ENCODE measurements at places on chromosomes 1 and 21.
A peak's percentile ranks its signal among the peaks of the same experiment; 100 is the strongest.

DNA sequence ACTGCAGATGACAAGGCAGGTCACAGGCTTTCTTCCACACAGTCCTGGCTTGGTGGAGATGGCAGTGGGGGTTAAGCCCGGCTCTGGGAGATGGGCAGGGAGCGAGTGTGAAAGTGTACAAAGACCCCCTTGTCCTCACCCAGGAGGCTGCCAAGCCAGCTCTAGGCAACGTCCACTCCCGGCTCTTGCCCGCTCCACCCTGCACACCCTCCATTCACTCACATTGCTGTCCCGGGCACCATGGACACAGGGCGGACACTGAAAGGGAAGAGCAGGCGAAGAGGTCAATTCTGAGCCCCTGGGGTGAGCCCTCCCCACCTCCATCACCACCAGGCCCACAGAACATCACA is 8.9 kb downstream of the COL16A1 start:
- no peak for DNase-seq

DNA sequence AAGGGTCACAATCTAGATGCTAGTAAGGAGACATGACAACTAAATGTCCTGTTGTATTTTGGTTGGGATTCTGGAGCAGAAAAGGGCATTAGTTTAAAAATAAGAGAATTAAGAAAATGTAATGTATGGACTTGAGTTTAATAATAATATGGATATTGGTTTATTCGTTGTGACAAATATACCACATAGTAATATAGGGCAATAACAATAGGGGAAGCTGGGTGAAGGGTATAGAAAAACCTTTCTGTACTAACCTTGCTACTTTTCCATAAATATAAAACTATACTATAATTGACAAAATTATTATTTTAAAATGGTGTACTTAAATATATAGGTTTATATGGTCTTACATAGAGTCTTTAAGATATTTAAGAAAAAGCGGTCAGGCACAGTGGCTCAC is 558.9 kb downstream of the PTPRC start:
- DNase-seq: no peak

- no peak for DNase-seq
Measured at GRCh38 chr1:215878843-215879242, 311.7 kb downstream of the KCTD3 start.

GRCh38 chr1:32904797-32905196 is 3.6 kb upstream of the TMEM54 start:
- no peak for DNase-seq

DNA sequence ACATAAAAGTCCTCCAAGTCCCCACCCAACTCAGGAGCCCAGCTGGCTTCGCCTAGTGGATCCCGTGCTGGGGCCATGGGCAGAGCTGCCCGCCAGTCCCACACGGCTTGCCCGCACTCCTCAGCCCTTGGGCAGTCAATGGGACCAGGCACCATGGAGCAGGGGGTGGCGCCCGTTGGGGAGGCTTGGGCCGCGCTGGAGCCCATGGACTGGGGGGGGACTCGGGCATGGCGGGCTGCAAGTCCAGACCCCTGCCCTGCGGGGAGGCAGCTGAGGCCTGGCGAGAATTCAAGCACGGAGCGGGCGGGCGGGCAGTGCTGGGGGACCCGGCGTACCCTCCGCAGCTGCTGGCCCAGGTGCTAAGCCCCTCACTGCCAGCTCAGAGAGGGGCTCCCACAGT is 249.8 kb upstream of the PLD5 start:
- no peak for DNase-seq

DNA sequence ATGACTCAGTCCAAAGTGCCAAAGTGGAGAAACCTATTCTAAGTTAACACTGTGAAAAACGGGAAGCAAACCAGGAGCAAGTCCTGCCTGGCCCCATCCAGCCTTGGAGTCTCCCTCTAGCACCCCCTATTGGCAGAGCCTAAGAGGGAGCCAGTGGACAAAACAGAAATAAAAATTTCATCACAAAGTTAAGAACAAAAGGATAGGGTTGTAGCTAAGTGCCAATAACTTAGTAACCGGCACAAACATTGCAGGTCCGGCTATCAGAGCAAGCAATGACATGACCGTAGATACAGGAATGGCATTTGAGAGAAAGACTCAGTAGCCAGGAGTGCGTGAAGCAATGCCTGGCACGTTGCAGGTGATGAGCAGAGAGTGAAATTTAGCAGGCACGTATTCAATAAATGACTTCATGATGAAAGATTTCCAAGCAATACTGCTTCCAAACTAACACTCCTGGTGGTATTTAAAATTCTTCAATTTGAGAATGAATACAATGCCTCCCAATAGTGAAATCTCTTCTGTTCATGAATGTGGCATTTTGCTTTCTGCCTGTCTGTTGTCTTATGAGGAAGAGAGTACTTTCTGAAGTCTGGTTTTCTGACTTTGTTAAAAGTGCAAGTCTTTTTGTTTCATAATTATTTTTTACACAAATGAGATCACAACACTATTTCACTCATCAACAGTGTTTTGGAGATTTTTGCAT is 391.0 kb downstream of the OMA1 start:
- no peak for DNase-seq

- peak; percentile 50 for DNase-seq
Measured at GRCh38 chr1:27959792-27960603, at the start of gene XKR8. Gene XKR8, plus strand, starts transcription at chr1:27959973. Its CDS starts 97 bp downstream, at chr1:27960070.

DNA sequence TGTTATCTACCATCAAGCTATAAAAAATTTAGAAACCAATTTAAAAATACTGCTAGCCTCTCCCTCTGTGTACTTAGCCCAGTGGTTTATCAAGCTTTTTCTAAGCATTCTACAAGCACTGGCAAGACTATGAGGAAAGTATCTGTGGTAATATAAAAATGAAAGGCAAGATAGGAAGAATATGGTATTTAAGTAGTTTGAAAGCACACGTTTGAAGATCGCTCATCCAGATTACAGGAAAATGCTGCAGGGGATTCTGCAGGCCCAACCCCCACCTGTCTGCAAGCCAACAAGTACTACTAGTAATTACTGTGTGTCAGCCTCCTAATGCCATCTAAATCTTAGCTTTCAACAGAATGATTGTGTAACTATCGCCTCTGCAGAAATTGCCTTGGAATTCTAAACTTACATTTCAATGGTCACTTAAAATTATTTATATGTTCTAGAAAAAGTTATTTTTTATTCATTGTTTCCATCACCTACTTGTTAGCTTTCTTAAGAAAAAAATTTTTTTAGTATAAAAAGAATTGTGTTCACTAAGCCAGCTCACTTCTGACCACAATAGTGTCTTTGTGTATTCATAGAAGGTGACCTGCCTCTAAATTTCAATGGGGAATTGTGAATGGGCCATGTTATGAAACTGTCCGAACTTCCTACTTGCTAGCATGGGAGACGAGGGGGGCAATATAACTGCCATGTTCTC is 8.5 kb downstream of the ERRFI1 start:
- peak; percentile 32 for DNase-seq

GRCh38 chr1:156100205-156100995 is 14.1 kb upstream of the LMNA start:
- DNase-seq: no peak

- no peak for DNase-seq
Measured at GRCh38 chr1:183285746-183286145, 99.7 kb downstream of the LAMC2 start.

- DNase-seq: no peak
Measured at GRCh38 chr1:11364170-11364569, 91.2 kb downstream of the UBIAD1 start.

DNA sequence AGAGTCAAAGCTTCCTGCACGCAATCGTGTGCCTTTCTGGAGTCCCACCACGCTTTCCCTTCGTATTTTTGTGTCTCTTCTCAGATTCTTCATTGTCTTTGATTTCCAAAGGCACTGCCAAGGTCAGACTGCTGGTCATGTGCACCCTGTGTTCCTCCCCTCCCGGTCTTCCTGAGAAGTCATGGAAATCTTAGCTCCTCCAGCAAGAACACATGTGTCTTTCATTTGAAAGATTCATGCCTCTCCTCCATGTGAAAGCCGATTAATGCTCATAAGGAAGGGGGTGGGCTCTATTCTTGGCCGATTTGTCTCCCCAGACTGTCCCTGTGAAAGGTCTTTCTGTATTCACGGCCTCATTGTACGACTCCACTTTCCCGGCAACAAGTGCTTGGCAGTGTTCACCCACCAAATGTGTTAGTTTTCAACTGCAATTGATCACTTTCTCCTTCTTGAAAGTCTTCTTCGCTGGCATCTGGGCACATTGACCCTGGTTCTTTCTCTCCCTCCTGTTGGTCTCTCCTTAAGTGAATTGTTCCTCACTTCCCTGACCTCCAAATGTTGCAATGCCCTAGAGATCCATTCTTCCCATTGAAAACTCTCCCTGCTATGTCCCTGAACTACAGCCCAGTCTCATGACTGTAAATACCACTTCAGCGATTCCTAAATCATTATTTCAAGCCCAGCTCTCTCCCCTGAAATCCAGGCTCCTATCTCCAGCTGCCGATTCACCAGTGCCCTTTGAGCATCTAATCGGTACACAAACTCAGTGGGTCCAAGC is 25.4 kb downstream of the MX2 start:
- no peak for DNase-seq

DNA sequence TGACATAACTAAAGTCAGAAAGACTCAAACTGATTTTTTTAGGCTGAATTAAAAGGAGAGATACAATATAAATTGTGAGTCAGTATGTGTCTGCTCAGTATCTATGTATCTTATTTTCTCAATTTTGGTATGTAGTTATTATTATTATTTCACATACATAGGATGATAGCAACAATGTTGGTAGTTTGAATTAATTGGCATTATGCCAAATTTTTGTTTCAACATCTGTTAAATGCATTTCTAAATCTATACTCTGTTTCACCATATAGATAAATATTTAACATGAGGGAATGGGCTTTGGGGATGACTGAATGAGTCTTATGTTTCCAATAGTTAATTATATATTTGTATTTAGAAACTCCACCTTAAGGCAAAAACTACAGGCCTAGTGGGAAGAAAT is 12.6 kb upstream of the HMCN1 start:
- no peak for DNase-seq

DNA sequence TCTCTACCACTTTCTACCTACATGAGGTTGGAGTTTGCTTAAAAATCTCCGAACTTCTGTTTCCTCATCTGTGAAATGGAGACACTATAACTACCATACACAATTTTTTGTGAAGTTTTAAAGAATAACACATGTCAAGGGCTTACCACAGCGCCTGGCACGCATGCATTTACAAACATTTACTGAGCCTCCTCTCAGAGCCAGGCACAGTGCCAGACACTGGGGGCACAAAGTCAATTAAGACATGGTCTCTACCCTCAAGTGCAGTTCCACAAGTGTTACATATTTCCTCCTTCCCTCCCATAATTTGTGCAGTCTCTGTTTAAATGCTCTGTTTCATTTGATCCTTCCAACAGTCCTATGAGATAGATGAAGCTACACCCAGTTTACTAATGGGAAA is 356.4 kb upstream of the ESRRG start:
- no peak for DNase-seq

GRCh38 chr1:233518344-233518743 is 95.6 kb upstream of the KCNK1 start:
- no peak for DNase-seq

DNA sequence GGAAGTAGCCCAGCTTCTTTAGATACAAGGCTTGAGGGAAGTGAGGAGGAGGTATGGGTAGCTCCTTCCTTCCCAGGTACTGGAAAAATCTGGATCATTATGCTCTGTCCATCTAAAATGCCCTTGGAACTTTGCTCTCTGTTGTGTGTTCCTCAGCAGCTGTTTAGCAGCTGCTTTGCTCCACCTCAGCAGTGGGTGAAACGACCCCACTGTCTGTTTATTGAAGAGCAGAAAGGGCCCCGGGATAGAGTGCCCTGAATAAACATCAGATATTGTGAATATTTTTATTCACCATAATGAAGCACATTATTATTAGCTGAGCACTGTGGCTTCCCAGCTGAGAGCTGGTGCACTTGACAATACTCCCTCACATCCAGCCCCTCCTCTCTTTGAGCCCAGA is 237.9 kb downstream of the PBX1 start:
- no peak for DNase-seq

DNA sequence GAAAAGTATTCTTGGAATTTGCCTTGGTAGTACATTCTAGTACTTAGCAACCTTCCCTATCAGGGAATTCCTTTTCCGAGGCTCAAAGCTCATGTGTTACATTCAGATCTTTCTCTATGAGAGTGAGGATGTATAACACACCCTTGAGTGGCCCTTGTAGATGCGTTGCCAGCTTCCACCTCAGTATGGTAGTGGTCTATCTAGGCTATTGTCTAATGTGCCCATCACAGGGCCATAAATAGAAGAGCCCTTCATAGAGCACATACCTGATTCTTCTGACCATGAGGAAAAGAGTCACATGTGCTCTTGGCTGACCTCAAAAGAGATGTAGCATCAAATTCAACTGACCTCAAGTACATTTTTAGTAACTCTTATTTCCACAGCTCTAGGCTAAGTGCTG is 14.0 kb upstream of the ZC3H11B start:
- no peak for DNase-seq

DNA sequence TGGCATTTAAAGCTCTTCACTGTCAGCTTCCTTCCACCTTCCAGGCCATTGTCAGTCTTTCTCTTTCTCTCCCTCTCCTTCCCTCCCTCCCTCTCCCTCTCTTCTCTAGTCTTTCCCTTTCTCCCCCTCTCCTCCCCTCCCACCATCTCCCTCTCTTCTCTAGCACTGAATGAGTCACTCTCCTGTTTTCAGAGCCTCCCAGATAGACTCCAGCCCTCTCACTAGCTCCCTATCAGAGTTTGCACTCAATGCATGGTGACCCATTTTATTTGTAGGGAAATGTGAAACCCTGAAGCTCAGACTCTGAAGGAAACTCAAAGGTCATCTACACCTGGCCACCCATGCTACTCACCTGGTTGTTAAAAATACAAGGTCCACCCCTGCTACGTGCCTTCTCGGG is 4.4 kb upstream of the MATN1 start:
- DNase-seq: no peak

- no peak for DNase-seq
Measured at GRCh38 chr1:4676253-4676652, 21.8 kb downstream of the AJAP1 start.

DNA sequence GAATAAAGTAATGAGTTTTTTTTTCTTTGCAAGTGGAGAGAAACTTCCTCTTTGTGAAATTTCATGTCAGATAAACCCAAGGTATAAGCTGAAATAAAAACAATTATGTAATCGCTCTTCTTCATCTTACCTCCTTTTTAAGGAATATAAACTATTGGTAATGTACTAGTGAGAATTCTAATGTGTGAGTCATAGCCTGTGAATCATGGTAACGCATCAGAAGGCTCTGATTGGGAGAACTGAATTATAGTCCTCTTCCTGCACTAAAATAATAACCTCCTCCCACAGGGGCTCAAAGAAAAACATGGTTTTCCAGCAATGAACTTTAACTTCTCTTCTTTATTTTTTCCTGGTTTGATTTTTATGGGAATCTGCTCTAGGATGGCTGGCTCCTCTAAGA is 57.1 kb upstream of the COX20 start:
- DNase-seq: peak; percentile 38

- no peak for DNase-seq
Measured at GRCh38 chr1:55437692-55438091, 222.5 kb upstream of the USP24 start.

GRCh38 chr1:90236493-90236892 is 241.6 kb downstream of the ZNF326 start:
- no peak for DNase-seq

GRCh38 chr1:216823731-216824130 is 100.5 kb upstream of the ESRRG start:
- DNase-seq: no peak
